Hematopoietic multipotent progenitor cell (in vitro differentiated cells): ENCODE measurements at places on chromosomes 3 and 15.

DNA sequence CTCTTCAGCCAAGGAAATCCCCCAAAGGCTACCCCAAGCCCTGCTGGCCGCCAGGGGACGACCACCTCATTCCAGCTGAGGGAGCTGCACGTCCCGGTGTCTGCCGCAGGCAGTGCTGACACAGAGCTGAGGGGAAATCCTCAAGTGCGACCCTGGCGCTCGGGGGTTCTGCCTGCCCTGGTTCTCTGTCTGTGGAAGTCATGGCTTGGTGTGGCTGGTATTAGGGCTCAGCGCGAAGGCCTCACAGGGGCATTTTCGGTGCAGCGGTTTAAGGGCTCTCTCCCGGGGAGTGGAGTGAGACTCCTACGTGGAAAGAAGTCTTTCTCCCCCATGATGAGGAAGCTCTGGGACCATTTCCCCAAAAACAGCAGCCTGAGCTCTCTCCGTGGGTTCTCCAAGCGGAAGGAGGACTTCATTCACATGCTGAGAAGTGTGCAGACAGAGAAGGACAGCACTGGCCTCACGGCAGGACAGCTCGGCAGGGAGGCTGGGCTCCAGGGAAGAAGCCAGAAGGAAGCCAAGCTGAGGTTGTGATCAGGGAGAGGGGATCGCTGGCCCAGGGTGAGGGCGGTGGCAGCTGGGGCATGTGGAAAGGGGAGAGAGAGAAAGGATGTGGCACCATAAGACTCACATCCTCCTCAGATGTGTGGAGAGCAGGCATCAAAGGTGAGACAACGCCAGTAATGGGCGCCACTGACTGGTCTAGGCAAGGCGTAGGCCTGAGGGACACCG is 48.6 kb downstream of the KLF15 start:
- no peak for DNase-seq

DNA sequence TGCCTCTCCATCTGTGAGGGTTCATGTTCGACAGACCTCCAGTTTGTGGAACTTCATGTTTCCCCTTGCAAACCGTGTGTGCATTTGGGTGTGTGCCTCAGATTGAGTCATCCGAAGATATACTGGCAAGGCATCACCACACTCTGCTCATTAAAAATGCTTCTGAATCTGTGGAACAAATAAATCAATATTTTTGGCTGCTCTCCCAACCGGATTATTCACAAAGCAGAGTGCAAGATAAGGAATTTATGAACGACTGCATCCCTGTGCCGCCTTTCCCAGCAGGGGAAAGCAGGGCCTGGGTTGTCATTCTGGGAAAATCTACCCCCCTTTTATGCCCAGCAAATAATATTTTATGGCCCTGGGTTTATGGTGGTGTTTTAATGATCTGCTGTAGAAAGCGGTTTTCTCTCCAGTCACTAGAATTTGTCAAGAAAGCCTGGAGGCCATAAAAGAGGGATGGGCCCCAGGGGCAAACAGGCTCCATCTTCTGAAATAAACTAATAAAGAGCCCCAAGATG is 4.2 kb upstream of the WNT5A start:
- no peak for DNase-seq

GRCh38 chr3:151008699-151009098 is 36.2 kb upstream of the CLRN1 start:
- DNase-seq = no peak

DNA sequence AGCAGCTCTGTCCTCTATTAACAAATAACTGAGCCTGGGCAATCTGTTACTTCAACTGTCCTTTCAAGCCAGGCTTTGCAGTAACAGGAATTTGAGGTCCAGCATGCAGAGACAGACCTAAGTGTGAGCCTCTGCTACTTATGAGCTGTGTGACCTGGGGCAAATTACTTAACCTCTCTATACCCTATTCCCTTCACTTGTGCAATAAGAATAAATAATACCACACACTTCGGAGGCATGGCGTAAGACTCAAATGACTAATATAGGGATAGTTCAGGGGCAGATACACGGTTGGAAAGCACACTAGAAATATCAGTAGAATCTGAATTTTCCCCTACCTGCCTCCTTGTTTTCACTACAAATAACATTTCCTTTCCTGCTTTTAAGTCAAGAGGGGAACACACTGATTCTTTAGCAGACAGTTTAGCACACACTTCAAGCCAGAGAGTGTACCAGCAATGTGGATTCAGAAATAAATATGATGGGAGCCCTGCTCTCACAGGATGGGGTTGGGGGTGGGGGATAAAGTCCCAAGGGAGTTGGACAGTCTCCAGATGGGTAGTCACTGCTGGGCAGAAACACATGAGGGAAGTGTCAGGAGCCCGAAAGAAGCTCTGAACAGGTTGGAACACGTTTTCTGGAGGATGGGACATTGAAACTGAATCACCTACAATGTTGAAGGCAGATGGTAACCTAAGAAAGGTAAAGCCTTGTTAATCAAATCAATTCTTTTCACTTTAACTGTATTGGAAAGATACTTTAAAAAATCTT is 61.8 kb upstream of the RBP1 start:
- DNase-seq = no peak
